ENCODE measurements at places on chromosomes 5 and 9. TPM values are rescaled to one million over a fixed set of nuclear protein-coding genes. Genes with fewer than 3 reads are reported as not detected.

- H3K36me3 ChIP-seq: no peaks in the 10 kb centered on the region
- no peak overlapping the region for H3K4me3 ChIP-seq
- DNase-seq: no peak
- no peak overlapping the region for H3K27ac ChIP-seq
- H3K27me3 ChIP-seq: no peaks in the 10 kb centered on the region
Measured at GRCh38 chr9:70625078-70625477, 210.6 kb upstream of the KLF9 start.

HTR1A gene
- not detected for polyA plus RNA-seq

DNA sequence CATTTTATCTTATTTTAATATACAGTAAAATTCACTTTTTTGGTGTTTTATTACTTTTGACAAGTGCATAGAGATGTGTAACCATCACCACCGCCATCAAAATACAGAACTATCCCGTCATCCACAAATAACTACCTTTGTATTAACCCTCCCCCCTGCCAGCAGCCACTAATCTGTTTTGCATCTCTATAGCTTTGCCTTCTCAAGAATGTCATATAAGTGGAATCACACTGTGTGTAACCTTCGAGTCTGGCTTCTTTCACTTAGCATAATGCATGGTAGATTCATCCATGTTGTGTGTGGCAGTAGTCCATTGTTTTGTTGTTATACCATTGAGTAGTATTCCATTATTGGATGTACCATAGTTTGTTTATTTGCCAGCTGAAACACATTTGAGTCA is 98.8 kb downstream of the BOD1 start:
- H3K36me3 ChIP-seq: no peaks in the 10 kb centered on the region
- H3K4me3 ChIP-seq: no peak overlapping the region
- H3K27ac ChIP-seq: no peak overlapping the region
- no peak for DNase-seq

PCSK1 gene
- polyA plus RNA-seq: not detected

- H3K4me1 ChIP-seq: peaks cover 21% of the 10 kb centered on the region
- no peaks in the 10 kb centered on the region for H3K36me3 ChIP-seq
- no peaks in the 10 kb centered on the region for H3K27me3 ChIP-seq
- H3K27ac ChIP-seq: no peak overlapping the region
Measured at GRCh38 chr9:121839726-121840500, 188.5 kb downstream of the DAB2IP start.

- H3K4me1 ChIP-seq: peaks cover 3% of the 10 kb centered on the region
- no peaks in the 10 kb centered on the region for H3K36me3 ChIP-seq
- H3K4me3 ChIP-seq: no peak overlapping the region
- H3K27ac ChIP-seq: no peak overlapping the region
Measured at GRCh38 chr5:170863646-170864045, 1.8 kb downstream of the RANBP17 start.

DNA sequence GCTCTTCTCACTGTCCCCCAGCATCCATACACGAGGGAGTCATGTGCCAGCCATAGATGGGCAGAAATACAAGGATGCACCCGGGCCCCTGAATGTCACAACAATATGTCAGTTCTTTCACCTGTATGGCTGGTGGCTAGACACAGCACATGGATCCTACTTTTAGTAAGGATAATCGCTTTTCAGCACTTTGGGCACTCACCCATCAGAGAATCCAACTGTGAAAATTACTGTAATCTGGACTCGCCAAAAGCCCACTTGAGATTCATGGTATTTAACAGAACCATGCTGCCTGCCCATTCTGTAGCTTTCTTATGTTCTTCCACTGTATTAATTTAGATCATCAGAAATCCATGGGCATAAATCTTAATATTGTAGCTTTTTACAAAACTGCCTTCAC is 124.8 kb downstream of the FRMD3 start:
- no peak for DNase-seq
- no peaks in the 10 kb centered on the region for H3K36me3 ChIP-seq
- H3K4me1 ChIP-seq: no peaks in the 10 kb centered on the region
- H3K27me3 ChIP-seq: no peaks in the 10 kb centered on the region
- H3K4me3 ChIP-seq: no peak overlapping the region
- H3K27ac ChIP-seq: no peak overlapping the region

DNA sequence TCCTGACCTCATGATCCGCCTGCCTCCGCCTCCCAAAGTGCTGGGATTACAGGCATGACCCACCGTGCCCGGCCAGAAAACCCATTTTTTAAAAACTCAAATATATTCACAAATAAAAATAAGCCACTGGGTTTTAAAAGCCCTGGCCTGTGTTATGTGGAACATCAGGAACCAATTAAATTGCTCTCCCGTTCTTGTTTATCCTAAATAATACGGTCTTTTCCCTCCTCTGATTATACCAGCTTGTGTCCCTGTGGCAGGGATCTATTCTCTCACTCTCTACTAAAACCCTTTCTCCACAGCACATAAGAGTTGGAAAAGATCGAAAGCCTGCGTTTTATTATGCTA is 30.1 kb upstream of the LPAR1 start:
- DNase-seq: no peak
- H3K4me1 ChIP-seq: no peaks in the 10 kb centered on the region
- no peaks in the 10 kb centered on the region for H3K27me3 ChIP-seq
- H3K36me3 ChIP-seq: no peaks in the 10 kb centered on the region
- H3K4me3 ChIP-seq: no peak overlapping the region
- H3K27ac ChIP-seq: no peak overlapping the region

- H3K27me3 ChIP-seq: no peaks in the 10 kb centered on the region
- peaks cover 52% of the 10 kb centered on the region for H3K36me3 ChIP-seq
- DNase-seq: no peak
- H3K4me1 ChIP-seq: peaks cover 23% of the 10 kb centered on the region
- no peak overlapping the region for H3K27ac ChIP-seq
- no peak overlapping the region for H3K4me3 ChIP-seq
Measured at GRCh38 chr9:126822278-126822677, 17.4 kb downstream of the ZBTB43 start.

DNA sequence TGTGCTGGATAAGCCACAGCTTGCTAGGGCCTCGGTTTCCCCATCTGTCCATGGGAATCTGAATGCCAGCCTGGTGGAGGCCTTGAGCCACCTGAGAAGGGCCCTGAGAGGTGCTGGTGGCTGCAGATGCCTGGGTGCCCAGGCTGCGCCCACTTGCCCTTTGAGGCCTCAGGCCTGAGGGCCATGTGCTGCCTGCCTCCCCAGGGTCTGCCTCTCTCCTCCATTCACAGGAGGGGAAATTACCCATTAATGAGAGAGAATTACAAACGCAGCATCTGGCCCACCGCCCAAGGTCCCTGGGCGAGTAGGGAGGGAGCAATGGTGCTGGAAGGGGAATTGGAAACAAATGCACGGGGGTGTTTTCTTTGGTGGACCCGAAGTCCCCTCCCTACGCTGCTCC is 59.6 kb downstream of the BARX1 start:
- H3K27ac ChIP-seq: no peak overlapping the region
- DNase-seq: no peak
- no peak overlapping the region for H3K4me3 ChIP-seq
- H3K36me3 ChIP-seq: no peaks in the 10 kb centered on the region
- H3K27me3 ChIP-seq: peaks cover 3% of the 10 kb centered on the region

DNA sequence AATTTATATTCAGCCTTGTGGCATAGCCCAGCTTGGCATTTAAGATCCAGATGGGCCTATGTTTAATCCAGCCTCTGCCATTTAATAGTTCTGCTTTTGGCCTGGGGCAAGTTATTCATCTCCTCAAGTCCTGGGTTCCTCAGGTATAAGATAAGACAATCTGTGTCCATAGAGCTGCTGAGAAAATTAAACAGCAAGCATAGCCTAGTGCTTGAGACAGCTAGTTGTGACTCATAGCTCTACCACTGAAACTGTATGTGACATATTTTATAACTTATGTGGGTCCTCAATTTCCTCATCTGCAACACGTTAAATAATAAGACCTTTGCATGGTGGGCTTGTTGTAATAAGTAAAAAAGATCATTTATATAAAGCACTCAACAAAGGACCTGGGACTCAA is 53.3 kb upstream of the ATP10B start:
- no peak overlapping the region for H3K27ac ChIP-seq
- DNase-seq: no peak
- no peaks in the 10 kb centered on the region for H3K4me1 ChIP-seq
- no peaks in the 10 kb centered on the region for H3K36me3 ChIP-seq
- no peak overlapping the region for H3K4me3 ChIP-seq

DNA sequence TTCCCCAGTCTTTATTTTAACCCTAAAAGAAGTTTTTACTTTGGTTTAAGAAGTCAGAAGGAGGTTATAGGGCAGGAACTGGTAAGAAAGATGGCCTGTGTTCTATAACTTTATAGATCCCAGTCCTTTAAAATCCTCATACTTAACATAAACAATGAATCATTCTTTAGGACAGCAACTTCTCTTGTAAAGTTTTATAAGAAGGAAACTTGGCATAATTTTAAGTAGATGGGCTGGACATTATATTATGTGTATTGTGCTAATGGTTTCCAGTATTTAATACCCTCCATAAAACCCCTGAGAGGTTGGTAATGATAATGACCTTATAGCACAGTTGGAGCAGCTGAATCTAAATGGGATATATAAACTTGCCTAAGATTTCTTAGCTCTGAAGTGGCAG is 247.2 kb downstream of the FAM170A start:
- H3K36me3 ChIP-seq: no peaks in the 10 kb centered on the region
- H3K27ac ChIP-seq: no peak overlapping the region
- no peak overlapping the region for H3K4me3 ChIP-seq
- no peaks in the 10 kb centered on the region for H3K4me1 ChIP-seq

- no peak overlapping the region for H3K27ac ChIP-seq
- DNase-seq: peak; percentile 12
- peaks cover 3% of the 10 kb centered on the region for H3K4me1 ChIP-seq
- H3K27me3 ChIP-seq: no peaks in the 10 kb centered on the region
- no peaks in the 10 kb centered on the region for H3K36me3 ChIP-seq
Measured at GRCh38 chr5:155154973-155155372, 141.4 kb downstream of the KIF4B start.

NAIP gene
- polyA plus RNA-seq: 1.7 TPM

- no peaks in the 10 kb centered on the region for H3K27me3 ChIP-seq
- H3K4me1 ChIP-seq: peaks cover 94% of the 10 kb centered on the region
- H3K36me3 ChIP-seq: no peaks in the 10 kb centered on the region
- peak overlapping the region; percentile 31 for H3K27ac ChIP-seq
- no peak for DNase-seq
- H3K4me3 ChIP-seq: no peak overlapping the region
Measured at GRCh38 chr5:68258531-68258930, 43.0 kb downstream of the PIK3R1 start.

PRDM9 gene
- polyA plus RNA-seq: not detected

EQTN gene
- not detected for polyA plus RNA-seq

C5orf58 gene
- polyA plus RNA-seq: not detected

All from heart right ventricle (tissue), 16 donors.